ENCODE measurements at places on chromosomes 3 and 15.

DNA sequence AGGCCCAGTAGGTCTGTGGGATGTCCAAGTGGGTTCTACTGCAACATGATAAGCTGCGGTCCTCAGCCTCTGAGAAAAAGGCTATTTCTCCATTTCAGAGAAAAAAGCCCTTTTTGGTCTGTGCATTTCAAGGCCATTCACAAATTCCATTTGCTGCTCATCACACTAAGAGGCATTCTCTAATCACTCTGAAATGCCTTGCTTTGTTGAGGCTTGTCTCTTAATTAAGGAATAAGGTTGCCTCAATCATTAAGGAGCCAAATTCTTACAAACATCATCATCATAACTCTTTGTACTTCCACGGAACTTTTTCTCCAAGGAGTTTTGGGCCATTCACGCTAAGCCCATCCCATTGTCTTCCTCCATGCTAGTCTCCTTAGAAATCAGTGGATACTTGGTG, 74.4 kb downstream of the BOC start:
- DNase-seq: no peak

GRCh38 chr15:64105113-64105704, 9.4 kb downstream of the SNX1 start:
- DNase-seq: no peak

GRCh38 chr3:30602946-30603345, 3.5 kb upstream of the TGFBR2 start:
- no peak for DNase-seq

GRCh38 chr3:150074697-150075416, 104.2 kb upstream of the PFN2 start:
- no peak for DNase-seq

DNA sequence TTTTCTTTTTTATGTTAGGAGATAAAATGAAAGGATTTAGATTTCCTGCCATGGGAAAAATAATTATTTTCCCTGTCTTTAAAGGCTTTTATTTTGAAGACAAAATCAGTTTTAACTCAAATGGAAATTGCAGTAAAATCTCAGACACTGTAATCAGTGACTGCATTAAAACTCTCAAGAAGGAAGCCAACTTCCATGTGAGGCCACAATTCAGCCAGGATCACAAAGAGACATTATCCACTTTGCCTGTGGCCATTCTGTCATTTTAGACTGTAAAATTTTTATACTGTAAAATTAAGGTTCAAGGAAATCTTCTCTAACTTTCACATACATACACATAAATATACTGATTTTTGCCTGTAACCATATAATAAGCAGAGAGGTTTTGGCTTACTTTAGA, 304.0 kb downstream of the TIGIT start:
- no peak for DNase-seq

GRCh38 chr15:100929641-100930042, 10.5 kb downstream of the LRRK1 start:
- DNase-seq: no peak

DNA sequence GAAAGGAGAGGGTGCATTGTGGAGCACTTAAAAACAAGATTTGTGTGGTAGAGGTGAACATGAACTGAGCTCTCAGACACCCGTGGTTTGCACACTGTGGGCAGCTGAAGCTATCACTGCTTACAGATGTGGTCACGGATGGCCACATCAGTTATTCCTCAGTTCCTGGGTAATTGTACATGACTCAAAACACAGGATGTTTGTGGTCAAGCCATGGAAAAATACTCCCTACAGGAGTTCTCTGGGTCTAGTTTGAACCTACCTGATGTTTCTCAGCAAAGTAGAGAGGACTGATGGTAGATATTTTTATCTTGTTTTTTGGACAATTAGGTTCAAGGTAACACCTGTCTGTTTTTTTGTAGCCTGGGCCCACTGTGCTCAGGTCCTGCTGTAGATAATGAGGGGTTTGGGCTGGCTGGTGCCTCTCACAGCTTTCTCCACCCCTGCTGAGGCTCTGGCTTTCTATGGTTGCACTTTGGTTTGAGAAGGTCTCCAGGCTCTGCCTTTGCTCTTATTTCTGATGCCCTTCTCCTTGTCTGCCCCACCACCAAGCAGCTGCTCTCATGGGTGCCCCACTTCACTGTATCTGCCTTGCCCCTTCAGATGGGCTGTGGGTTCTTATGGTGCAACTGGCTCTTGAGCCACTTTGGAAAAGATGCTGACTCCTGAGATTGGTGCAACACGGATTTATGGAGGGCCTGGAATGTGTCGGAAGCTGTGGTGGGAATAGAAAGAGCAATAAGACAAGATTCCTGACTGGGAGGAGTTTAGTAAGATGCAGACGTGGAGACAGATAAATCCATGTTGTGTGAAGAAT, 40.1 kb downstream of the CDCP1 start:
- peak; percentile 82 for DNase-seq

DNA sequence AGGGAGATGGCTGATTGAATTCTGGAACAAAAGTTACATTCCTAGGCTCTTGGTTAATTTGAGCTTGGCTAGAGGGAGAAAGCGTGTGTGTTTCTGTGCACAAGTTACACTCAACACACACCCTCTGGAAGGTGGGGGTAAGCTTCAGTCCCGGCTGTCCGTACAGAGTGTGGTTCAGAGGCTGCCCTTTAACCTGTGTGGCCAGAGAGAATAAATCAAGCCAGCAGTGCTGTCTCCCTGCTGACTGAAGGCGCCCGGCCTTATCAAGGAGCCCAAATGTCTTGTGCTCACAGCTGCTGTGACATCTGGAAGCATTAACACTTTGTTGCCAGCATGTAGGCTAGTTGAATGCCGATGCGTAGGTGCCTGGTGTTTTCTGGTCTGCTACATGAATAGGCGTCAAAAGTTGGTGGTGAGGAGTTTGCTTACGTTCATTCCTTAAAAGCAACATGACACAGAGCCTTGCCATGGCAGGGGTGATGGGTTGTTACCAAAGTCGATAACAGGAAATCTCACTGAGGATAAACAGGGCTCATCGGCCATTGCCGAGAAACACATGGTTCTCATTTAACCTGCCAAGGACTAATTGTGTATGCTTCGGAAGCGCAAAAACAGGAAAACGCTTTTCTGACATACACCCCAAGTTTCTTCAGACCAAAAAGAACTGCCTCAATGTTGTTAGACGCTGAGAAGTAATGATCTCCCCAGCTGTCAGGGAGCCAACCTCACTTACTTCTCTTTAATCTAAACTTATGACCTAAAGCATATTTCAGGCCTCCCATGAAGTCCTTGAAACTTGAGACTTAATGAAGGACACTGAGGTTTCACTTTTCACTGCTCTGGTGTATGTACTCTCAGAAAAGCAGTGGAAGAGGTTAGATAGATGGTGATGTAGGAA, 95.8 kb upstream of the CTDSPL start:
- no peak for DNase-seq

GRCh38 chr3:144645300-144645699, 673.7 kb downstream of the DIPK2A start:
- no peak for DNase-seq

DNA sequence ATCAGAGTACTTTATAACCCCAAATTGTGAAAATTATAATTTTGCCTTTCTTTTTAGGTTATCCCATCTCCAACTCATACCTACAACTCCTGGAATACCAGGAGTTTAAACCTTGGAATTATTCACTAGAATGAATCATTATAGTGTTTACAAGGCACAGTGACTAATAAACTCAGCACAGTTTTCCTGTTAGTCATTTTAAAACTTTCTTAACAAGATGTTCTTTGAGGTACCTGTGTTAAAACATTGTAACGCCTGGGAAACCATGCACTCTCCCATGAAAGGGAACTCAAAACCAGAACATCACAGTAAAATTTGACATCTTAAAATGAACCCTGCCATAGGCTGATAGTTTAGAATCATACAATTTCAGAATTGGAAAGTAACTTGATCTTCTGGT, 132.4 kb upstream of the OSTN start:
- DNase-seq: no peak

- DNase-seq: no peak
These were observed 556 bp downstream of the PEX5L start for GRCh38 chr3:180036092-180036670.

- peak; percentile 47 for DNase-seq
These were observed 26.5 kb upstream of the CP start for GRCh38 chr3:149247929-149248691.

DNA sequence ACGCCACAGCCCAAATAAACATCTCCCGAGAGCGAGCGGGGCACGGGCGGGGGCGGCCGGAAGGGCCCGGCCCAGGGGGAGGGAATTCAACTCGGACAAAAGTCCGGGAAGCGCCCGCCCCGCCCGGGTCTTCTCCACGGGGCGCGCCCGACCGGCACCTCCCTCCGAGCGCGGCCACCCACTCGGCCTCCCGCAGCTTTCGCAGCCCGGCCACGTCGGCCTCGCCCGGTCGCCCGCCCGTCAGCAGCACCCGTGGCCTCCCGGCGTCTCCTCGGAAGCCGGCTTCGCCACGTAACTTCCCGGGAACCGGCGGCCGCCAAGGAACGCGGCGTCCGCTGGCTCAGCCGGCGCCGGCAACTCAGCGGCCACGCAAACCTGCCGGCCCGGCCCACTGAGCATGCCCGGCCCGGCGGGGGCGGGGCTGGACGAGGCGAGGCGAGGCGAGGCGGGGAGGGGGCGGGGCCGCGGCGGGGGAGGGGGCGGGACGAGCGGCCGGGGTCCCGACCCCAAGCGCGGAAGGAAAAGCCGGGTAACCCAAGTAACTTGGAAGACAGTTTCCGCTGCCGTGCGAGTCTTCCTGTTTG, at the start of gene TJP1:
Gene TJP1 (minus strand): TSS at position 369 of the 584 bp plus-strand sequence. CDS start 440 bp downstream, outside the sequence.
- no peak for DNase-seq

GRCh38 chr3:60812502-60812901, 438.8 kb downstream of the FHIT start:
- no peak for DNase-seq

Measured in stimulated activated CD8-positive, alpha-beta memory T cell treated with anti-CD3 and anti-CD28 coated beads, Interleukin-4, amount 100 ng/mL, for 48 hours (primary cell).